Activated CD8-positive, alpha-beta memory T cell treated with anti-CD3 and anti-CD28 coated beads, Interleukin-2, amount 50 U/mL, for 48 hours (primary cell): ENCODE measurements at places on chromosomes 13 and 19.

GRCh38 chr13:80642641-80643040 lies 301.7 kb upstream of the SPRY2 start:
- DNase-seq: no peak

DNA sequence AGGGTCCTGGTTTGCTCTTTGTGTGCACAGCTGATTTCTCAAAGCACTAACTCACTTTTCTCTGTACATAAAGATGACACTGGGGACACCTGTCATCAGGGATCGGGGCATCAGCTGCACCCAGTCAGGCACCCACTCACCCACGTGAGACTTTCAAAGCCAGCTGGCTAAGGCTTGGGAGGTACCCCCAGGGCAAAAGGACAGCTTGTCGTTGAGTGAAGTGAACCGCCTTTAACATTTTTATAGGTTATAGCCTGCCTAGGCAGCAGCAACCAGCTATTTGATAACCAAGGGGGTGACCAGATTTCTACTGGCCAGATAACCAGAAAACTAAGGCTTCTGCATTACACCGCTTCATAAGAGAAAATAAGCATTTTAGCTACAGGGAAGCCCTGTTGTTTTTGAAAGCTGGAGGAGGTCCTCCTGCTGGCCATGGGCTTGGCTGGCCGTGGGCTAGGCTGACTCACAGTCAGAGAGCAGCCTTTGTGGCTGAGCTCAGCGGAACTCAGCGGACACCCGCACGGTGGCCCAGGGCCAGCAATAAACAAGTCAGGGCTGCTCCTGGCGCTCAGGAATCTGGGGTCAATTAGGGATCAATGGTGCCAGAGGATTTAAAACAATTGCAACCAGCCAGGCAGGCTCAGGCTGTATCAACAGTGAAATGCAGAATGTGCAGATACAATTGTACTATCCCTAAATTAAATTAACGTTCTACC lies 57.1 kb downstream of the ALOX5AP start:
- no peak for DNase-seq

GRCh38 chr13:94268661-94269060 lies 210.8 kb downstream of the DCT start:
- no peak for DNase-seq

DNA sequence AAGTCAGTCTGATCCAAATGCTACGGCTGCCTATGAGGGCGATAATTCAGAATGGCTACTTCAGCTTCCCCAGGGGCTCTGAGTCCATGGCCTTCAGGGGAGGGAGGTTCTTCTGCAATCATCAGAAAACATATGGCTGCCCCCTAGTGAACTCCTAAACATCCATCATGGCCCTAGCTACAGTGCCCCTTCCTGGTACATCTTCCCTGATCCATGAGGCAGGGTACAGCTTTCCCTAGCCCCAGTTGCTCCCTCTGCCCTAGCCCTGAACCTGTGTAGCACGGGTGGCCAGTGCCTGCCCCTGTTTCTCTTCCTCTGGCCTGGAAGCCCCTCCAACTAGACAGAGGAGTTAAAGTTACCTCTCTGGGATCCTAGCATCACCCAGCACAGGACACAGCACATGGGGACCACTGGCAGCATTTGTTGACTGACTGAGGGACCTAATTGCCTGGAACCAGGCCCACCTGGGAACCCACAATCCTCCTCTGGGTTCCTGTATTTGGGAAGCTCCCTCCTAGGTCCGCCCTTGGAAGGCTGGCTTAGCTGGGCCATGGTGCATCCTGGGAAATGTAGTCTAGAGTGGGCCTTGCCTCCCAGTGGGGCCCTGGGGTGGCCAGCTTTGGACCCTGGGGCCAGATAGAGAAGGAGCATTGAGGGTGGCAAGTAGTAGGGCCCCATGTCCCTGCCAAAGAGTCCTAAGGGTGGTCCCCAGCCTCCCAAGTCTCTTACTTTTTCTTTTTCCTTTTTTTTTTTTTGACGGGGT lies 17.7 kb upstream of the SEMA6B start:
- no peak for DNase-seq

DNA sequence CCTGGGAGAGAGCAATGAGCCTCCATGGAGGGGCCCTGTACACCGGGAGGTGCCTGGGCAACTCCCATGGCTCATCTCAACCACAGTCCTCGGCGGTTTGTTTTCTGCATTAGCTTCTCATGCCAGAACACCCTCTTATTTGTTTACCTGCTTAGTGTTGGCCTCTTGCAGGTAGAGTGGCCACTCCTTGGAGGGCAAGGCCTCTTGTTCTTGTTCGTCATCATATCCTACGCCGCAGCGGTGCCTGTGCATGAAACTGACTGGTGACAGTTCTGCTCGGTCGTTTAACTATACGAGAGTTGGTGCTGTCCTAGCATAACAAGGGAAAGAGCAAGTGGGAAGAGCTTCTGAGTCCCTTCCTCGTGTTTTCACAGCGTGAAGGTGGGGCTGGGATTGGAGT lies 40.5 kb upstream of the RNF113B start:
- DNase-seq: no peak

DNA sequence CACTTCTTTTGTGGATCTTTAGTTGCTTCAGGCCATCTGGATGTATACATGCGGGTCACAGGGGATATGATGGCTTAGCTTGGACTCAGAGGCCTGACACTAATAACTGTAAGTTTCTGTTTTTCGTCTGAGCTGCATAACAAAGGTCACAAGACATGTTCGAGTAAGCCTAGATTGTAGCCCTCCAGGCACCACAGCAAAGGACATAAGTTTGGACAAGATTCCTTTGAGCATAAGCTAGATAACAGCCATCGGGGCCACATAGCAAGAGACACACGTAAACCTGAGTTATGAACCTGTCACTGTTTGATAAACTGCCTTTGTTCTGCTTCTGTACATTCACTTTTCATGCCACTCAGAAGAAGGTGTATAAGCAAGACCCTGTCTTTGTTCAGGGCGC lies 14.6 kb downstream of the IGFL3 start:
- DNase-seq: no peak

DNA sequence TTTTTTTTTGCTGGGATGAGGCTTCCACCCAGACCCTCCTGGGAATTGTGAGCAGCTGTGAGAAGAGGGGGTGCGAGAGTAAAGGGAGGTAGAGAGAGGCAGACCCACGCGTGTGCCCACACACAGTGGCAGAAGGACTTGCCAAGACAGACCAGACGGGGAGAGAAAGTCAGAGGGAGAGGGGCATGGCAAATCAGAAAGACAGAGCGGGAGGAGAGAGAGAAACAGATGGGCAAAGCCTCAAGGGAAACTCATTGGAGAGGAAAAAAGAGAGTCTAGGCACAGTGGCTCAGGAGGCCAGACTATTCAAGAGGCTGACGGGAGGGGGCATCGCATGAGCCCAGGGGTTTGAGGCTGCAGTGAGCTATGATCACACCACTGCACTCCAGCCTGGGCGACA lies 17.0 kb downstream of the CATSPERG start:
- DNase-seq: no peak

DNA sequence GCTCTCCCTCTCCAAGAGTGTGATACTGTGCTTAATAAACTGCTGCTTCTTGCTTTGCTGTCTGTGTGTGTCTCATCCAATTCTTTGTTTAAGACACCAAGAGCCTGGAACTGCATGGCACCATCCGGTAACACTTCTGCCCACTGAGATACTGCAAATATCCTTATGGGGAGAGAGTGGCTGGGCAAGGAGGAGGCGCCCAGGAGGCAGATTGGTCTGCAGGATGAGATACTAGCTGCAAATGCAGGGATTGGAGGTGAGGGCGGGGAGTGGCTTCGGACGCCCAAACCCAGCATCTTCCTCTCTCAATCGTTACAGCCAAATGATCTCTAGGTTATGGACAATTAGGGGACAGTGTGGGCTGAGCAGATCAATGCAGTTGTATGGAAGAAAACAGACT lies 1.7 kb upstream of the SIGLEC7 start:
- peak; percentile 42 for DNase-seq

GRCh38 chr13:27794921-27795717 lies 2.8 kb downstream of the GSX1 start:
- no peak for DNase-seq

DNA sequence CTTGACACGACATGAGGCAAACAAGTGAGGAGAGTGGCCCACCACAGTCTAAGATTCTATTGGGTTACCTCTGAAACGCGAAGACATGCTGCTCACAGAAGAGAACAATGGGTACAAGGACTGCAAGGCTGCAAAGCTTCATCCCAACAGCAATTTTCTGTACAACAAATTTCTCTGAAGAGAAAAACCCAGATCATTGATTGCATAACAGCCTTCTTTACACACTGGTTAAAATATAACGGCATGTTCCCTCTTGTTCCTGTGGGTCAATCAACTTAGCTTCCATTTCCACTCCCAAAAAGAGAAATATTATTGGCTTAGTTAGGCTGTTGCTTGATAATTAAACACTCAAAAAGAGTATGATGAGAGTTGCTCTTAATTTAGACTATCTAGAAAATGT lies at the start of gene CPB2:
Gene CPB2, minus strand, starts transcription at position 166 of the 400 bp plus-strand sequence. Its CDS starts 24 bp downstream, at position 142.
- no peak for DNase-seq

- DNase-seq: no peak
Observed at GRCh38 chr19:38017401-38018151, 110.6 kb downstream of the SIPA1L3 start.

DNA sequence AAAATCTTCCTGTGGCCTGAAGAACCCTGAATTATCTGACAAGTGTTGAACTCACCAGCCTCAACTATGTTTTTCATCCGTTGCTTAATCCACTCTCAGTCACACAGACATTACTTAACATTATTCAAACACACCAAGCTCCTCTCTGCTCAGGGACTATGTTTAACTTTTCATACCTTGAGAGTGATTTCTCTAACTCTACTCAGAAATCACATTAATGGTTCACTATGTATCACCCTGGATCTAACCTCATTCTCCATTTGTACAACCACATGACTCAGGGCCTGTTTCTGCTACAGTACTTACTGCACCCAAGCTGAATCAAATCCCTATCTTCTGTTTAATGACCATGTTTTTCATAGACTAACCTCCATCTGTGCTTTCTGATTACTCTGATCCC lies 553.7 kb upstream of the PRR20A start:
- no peak for DNase-seq

- no peak for DNase-seq
Observed at GRCh38 chr19:39558624-39559117, 18.7 kb upstream of the EID2 start.

- DNase-seq: no peak
Observed at GRCh38 chr19:57363688-57364181, 384 bp downstream of the TRAPPC2B start.

GRCh38 chr19:51593138-51593890 lies 22.2 kb downstream of the ZNF175 start:
- DNase-seq: no peak

DNA sequence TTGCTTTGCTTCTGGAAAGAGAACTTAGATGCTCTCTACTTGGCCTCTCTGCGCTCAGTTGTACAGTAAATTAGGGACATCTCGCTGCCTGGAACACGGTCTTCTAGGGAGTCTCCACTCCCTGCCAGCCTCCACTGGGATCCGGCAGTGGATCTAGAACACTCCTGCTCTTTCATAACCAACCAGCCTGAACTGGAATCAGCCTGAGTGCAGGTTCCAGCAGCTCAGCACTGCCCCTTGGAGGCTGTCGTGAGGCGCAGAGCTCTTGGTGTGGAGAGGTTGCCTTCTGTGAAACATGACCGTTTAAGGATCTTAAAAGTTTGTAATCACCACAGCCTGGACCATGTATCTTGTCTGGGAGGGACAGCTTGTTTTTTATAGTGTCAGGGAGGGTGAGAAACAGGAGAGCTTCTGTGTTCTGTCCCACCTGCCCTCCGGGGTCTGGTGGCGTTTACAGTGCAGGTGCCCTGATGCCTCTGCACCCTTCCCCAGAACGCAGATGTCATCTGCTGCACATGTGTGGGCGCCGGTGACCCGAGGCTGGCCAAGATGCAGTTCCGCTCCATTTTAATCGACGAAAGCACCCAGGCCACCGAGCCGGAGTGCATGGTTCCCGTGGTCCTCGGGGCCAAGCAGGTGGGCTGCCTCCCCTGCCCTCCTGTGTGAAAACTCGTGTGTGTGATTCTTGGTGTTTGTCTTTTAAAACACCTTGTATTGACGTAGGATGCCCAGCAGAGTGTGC lies 24.8 kb downstream of the UPF1 start:
- no peak for DNase-seq

DNA sequence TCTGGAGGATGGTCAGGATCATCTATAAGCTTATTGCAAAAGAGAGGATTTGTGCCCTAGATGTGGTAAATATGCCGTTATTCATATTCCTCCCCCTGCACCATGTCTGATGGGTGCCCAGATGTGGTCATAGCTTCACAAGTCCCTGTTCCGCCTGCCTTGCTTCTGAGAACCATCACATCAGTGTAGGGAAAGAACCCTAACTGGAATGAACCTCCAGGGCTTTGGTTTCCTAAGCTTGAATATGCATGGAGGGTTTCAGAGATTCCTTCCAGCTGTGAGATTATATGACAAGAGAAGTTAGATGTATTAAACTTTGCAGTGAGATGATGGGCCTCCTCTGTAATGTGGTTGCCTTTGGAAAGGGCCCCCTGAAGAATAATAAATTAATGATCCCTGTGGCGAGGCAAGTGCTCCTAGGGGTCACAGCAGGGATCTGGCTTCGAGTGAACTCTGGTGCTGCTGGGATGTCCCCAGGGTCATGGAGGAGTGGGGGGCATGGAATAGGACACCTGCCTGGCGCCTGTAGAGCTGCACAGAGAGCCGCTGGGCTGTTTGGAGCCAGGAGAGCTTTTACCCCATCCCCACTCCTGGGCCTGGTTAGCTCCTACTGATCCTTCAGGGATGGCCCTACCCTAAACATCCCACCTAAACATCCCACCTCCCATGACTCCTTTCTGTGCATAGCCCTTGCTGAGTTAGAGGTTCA lies 56.0 kb upstream of the IRS2 start:
- no peak for DNase-seq

DNA sequence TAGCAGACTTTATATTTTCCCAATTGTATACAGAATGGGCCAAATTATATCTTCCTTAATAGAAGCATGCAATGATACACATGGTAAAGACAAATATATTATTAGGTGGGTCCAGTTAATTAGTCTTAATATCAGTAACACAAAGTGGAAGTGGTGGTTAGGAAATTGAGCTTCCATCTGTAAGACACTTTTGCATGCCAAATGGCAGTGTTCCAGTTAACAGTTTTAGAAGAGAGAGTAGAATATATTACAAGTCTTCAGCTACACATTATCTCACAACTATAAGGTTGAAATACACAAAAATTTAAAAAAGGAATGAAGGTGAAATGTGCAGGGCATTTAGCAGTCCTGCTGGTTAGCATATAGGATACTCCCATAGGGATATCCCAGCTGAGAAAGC lies 536.5 kb downstream of the PCDH9 start:
- no peak for DNase-seq

DNA sequence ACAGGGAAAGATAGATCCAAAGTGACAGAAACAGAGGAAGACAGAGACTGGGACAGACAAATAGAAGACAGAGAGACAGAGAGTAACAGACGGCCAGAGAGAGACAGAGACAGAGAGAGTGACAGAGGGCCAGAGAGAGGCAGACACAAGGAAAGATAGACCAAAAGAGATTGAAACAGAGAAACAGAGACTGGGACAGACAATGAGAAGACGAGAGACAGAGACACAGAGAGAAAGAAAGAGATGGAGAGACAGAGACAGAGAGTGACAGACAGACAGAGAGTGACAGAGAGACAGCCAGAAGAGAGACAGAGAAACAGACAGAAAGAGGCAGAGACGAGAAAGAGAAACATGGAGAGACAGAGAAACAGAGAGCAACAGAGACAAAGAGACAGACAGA lies 127.3 kb downstream of the UQCRFS1 start:
- no peak for DNase-seq
